T-helper 9 cell (primary cell): ENCODE measurements at places on chromosomes 1 and 21.

GRCh38 chr1:110207831-110208230 is 2.3 kb upstream of the KCNC4 start:
- peak; percentile 71 for DNase-seq

- no peak for DNase-seq
Observed at GRCh38 chr1:109781806-109782205, 18.1 kb upstream of the EPS8L3 start.

DNA sequence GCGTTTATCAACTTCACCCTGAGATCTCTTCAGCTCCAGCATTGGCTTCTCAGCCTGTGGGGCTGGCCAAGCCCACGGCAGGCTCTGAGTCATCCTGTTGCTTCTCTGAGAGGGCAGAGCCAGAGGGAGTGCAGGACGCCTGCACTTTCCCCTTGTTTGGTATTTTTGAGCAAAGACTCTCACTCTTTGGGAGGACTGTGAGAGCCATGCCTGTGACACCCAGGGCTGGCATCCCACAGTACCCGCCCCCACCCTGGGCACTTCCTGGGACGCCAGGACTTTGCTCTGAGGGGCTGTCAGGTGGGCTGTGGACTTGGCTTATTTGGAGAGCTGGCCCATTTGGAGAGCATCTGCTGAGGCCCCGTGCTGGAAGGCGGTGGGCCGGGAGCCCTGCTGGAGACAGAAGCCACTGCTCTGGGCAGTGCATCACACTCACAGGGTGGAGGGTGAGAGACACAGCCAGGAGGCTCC is 37.4 kb downstream of the VANGL1 start:
- DNase-seq, result no peak

GRCh38 chr1:230350208-230350921 is 75.8 kb downstream of the PGBD5 start:
- no peak for DNase-seq

- peak; percentile 36 for DNase-seq
Observed at GRCh38 chr1:9825093-9826074, 1.6 kb upstream of the CLSTN1 start.

DNA sequence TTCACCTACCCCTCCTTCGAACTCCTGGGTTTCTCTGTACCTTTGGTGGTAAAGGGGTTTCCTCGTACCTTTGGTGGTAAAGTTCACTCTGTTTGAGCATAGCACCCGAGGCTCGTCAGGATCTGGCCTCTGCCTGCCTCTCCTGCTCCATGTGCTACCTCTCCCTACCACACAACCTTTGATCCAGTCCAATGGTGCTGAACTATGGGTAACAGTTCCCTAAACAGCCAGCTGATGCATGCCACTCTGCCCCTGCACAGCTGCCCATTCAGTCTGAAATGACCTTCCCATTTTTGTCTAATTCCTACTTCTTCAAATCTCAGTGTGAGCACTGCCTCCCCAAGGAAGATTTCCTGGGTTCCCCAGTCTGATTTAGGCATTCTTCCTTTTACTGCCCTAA is 14.0 kb downstream of the OVAAL start:
- no peak for DNase-seq

GRCh38 chr1:222634180-222635013 is 16.5 kb downstream of the MIA3 start:
- peak; percentile 51 for DNase-seq

DNA sequence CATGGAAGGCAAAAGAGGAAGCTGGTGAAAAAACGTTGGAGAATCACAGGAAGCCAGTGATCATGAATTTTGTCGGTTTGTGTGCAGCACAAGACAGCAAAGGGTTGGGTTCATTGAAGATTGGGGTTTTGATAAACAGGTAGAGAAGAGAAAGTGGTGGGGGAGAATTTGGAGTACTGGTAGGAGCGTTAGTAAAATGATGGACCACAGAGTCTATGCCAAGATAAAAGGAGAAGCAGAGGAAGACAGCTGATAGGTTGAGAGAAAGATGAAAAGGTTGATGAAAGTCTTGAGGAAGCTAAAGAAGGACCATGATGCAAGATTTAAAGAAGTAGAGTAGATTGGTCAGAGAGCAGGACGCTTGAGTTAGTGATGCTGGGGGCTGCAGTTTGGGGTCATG is 156.8 kb upstream of the POU3F1 start:
- no peak for DNase-seq

DNA sequence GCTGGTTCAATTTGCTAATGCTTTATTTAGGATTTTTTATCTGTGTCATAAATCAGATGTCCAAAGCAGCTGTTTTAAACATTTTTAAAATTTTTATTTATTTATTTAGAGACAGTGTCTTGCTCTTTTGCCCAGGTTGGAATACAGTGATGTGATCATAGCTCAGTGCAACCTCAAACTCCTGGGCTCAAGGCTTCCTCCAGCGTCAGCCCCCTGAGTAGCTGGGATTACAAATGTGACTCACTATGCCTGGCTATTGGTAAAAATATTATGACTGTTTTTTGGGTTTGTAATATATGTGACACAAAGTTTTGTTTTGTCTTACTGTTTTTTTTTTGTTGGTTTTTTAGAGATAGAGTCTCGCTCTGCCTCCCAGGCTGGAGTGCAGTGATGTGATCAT is 11.8 kb downstream of the ZBED6 start:
- no peak for DNase-seq

DNA sequence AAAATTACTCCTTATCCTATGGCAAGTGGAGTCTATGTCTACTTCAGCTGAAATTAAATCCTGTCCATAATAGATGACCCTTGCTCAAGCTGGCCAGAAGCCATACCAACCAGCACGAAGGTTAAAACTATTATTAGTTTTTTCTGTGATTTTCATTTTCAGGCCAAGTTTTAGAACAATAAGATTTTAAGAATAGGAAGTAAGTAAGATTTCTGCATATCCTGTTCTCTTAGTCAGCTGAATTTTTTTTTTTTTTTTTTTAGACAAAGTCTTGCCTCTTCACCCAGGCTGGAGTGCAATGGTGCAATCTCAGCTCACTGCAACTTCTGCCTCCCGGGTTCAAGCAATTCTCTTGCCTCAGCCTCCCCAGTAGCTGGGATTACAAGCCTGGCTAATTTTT is 6.1 kb upstream of the RBP7 start:
- DNase-seq, result no peak

DNA sequence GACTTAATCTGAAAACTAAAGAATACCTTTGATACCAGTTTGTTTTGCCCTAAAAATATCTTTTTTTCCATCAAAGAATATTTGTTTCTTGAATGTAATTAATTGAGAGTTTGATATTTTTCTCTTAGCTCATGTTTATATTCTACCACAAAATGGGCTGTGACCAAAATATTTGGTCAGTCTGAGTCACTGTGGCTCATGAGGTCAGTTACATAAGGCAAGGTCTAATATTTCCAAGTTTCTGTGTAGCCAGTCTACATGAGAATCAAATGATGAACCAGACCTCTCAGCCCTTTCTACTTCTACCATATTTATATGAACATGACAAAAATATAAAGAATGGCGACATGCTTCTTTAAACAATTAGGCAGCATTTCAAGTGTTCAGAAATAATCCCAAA is 83.0 kb upstream of the IVNS1ABP start:
- DNase-seq, result no peak

DNA sequence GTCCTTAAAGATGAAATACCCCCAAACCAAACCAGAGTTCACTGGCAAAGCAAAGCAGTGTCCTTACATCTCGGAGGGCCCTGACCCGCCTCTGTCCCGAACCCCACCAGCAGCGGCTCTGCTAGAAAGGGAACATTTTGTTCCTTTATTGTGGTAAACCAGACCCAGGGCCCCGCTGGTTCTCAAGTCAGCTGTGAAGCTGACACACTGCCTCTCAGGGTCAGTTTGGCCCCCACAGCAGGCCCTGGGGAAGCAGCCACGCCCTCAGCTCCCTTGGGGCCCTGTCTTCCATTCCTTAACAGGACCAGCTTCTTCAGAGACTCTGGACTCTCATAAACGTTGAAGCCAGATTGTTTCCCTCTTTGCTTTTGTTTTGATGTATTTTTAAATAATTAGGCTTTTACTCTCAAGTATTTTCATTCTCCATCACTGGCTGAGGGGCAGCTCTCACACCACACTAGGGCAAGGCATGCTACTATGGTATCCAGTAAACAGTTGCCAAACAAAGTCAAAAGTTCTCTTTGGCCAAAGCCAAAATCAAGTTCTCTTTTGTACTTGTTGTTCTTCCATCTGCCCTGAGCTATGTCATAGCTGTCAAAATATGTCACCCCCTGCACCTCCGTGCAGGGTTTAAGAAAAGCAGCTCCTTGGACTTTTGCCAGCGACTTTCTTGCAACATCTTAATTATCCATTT is 61.1 kb upstream of the ANGPTL1 start:
- no peak for DNase-seq

- DNase-seq, result no peak
Observed at GRCh38 chr1:157306896-157307295, 168.7 kb upstream of the ETV3 start.

DNA sequence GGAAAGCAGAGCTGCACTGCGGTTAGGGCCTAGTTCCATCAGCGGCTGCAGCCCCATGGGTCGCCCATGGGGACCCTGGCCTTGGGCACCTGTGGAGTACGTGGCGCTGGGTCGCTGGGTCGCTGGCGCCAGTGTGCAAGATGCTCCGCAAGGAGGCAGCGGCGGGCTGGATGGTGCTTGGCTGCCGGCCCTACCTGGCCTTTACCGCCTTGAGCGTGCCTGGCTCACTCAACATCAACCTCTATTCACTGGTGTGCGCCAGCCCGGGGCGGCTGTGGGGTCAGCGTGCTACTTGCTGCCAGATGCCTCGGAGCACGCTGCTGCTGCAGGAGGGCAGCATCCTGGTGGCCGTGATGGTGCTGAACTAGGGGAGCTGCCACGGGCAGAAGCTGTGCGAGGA is 85.1 kb upstream of the RHOU start:
- DNase-seq, result no peak

- DNase-seq, result no peak
Observed at GRCh38 chr1:174322202-174322862, 125.4 kb upstream of the GPR52 start.

GRCh38 chr1:158559696-158560095 is 5.5 kb upstream of the OR6Y1 start:
- DNase-seq, result no peak

GRCh38 chr1:154348429-154349076 is 23.2 kb downstream of the ATP8B2 start:
- DNase-seq, result no peak

- DNase-seq, result no peak
Observed at GRCh38 chr1:27363766-27364695, 2.7 kb downstream of the MAP3K6 start.

DNA sequence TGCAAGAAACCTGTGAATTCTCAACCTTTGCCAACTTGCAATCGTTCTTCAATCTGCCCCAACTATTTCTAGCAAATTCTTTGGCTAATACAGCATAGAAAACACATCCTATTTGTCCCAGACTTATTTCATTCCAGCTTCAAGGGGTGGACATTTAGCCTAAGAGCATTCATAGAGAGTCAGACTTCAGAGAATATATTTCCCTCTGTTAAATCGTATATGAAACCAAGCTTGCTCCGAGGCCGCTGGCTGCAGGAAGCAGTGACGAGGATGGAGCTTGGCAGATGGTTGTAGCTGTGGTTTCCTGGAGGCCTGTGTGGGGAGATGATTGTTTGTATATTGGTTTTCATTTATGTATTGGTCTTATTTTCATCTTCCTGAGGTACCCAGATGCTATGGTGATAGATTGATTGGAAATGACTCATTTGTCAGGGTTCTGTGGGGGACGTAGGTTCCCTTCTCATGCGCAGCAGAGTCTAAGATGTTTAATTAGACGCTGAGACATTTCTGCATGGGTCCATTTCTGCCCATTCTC is 26.1 kb downstream of the MAN1C1 start:
- DNase-seq, result peak; percentile 65

DNA sequence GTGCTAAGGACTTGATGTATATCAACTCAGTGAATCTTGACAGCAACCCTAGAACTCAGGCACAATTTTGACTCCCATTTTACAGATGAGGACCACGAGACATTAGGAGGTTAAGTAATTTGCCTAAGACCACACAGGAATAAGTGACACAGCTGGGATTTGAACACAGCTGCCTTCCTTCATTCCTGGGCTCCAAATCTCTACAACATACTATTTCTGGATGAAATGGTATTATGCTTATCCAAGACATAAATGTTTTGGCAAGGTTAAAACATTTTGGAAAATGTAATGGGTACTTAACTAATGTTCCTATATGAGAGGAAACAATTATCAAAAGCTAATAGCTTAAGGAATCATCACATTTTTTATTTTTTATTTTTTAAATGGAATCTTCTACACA is 4.8 kb downstream of the CLDN8 start:
- DNase-seq, result no peak

DNA sequence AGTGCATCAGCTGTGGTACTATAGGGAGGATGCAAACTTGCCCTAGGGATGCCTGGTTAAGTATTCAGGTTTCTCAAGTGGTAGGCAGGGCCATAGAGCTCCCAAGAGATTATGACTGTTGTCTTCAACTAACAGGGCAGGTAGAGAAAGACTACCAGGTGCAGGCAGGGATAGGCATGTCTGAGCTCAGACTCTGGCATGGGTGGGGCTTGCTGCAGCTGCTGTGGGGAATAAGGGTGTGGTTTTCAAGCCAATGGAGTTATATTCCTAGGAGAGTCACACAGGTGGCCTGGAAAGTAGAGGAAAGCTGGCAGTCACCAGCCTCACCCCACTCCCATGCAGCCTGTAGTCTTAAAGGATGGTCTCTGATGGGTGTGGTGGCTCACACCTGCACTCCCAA is 673.4 kb upstream of the ADGRL4 start:
- no peak for DNase-seq

DNA sequence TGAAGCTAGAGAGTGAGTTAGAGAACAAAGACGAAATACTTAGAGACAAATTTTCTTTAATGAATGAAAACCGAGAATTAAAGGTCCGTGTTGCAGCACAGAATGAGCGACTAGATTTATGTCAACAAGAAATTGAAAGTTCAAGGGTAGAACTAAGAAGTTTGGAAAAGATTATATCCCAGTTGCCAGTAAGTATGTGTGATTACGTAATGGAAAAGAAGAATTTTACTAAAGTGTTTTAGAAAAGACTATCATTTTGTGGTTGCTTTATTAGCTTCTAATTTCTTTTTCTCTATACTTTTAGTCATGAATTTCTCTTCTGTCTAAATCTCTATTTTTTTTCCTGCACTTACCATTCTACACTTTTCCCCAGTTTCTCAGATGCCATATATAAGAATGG is 26.7 kb downstream of the CCDC18 start:
- DNase-seq, result no peak

DNA sequence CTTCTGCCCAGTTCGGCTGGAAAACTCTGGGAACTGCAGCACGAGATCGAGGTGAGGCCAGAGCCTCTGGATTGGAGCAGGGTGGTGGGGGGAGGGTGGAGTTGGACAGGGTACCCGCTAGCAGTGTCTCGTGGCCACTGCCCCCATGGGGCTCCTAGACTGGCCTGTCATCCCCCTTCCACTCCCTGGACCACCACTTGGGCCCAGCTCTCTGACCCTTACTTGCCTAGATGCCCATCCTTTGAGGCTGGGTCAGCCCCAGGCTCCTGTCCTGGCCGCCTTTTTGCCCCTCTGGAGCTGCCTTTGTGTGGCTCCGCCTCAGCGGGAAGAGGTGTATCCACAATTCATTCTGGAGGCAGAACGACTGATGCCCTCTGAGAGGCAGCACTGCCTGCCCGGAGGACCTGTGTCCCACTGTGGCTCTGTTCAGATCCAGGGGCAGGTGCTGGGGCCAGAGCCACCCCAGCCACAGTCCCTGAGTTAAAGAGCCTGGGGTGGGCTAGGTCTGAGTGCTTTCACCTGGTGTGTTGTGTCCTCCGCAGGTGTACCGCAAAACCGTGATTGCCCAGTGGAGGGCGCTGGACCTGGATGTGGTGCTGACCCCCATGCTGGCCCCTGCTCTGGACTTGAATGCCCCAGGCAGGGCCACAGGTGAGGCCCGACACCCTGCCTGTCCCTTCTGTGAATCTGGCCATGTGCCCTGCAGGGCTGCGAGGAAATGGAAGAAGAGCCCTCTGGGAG is 17.7 kb downstream of the FAAH start:
- DNase-seq, result peak; percentile 12
